Hindlimb muscle (tissue), 1 donor: ENCODE measurements at places on chromosomes 3 and 15.

DNA sequence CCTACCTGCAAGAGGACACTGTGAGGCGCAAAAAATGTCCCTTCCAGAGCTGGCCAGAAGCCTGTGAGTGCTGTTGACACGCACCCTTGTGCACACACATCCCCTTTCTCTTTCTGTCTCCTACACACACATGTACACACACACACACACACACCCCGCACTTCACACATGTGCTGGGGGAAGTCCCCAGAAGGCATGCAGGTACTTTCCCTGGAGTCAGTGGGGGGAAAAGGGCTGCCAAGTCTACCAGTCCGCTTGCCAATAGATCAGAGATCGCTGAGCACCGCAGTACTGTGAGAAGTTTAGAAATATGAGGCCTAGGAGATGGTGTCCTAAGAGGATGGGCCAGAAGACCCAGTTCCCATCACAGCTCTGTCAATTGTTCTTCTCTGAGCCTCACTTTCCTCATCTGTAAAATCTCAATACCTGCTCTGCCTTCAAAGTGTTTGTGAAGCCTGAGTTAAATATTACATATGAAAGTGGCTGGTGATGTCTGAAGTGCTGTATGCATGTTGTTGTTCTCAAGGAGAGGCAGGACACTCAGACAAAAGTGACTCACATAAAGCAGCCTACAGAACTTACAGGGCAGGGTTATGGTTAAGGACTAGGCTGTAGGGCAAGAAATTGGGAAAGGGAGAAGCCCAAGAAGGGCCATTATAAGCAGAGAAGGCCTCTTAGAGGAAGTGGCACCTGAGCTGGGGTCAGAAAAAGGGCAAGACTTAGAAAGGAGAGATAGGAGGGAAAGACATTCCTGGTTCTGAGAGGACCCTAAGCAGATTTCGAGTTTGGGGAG, 6.8 kb downstream of the IL17RE start:
- DNase-seq = no peak

DNA sequence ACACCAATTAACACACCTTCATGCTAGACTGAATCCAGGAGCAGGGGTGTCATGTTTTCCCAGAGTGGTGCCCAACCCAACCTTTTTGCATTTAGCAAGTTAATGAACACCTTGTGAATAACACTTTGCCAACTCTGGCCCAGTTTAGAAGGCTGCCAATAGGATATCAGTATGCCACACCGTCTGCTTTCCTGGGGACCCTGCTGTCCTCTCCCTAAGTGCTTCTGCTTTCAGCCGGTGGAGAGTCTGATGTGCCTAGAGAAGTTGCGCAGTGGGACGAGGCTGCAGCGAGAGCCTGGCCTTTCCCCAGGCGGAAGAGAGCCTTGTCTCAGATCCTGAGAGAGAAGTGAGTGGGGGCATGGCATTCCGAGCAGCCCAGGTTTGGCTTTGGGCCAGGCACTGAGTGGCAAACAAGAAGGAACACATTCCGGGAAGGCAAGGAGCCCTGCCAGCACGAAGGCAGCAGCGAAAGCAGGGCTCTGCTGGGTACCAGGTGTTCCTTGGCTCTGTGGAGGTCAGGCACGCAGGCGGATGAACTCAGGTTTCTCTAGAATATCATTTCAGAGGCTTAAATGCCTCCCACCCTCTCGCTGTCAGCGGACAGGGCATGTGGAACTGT, 36.9 kb downstream of the SENP8 start:
- DNase-seq = no peak

GRCh38 chr15:48641416-48641815, 4.1 kb downstream of the FBN1 start:
- no peak for DNase-seq

- no peak for DNase-seq
Observed at GRCh38 chr3:23913873-23914743, 2.7 kb downstream of the NKIRAS1 start.

DNA sequence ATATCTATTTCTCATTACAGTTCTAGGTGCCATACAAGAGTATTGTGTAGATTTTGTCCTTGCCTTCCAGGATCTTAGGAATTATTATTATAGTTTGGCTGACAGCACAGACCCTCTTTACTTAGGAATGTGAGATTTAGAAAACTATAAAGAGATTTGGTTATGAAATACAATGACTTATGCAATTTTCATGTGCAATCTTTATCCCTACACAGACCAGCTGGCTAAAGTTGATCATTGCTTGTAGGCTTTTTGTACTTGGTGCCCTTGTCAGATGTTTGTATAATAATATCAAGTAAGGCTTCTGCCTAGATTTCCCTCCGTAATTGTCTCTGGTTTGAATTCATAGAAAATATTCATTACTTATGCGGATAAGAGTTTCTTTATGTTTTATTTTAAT, 174.5 kb upstream of the GAP43 start:
- no peak for DNase-seq

DNA sequence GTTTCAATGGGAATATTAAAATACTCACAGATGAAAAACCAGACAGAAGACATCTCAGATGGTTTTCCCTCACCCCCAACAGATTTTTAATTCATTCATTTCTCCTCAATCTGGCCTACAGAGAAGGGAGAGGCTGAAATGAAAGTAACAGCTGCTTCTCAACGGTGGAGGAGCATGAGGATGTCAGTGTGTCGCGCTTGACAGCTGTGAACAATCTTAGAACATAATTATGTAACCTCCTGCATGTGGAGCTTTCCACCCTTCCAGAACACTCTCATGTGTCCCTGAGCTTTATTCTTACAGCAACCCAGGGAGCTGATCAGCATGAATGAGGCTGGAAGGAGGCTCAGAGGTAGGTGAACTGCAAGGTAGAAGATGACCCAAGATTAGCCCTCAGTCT, 52.7 kb downstream of the MB21D2 start:
- DNase-seq = peak; percentile 26

- DNase-seq = peak; percentile 25
Observed at GRCh38 chr3:172836390-172836997, 86.0 kb downstream of the ECT2 start.

- DNase-seq = no peak
Observed at GRCh38 chr3:141275032-141275422, 43.4 kb downstream of the PXYLP1 start.

DNA sequence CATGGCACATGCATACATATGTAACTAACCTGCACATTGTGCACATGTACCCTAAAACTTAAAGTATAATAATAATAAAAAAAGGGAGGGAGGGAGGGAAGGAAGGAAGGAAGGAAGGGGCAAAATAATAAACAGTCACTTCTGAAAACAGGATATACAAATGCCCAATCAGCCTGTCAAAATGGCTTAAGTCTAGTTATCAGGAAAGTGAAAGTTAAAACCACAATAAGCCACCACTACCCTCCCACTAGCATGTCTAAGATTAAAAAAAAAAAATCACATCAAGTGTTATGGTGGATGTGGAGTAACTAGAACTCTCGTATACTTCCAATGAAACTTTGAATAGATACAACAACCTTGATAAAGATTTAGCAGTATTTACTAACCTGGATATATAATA, 145.6 kb upstream of the GMNC start:
- DNase-seq = no peak

DNA sequence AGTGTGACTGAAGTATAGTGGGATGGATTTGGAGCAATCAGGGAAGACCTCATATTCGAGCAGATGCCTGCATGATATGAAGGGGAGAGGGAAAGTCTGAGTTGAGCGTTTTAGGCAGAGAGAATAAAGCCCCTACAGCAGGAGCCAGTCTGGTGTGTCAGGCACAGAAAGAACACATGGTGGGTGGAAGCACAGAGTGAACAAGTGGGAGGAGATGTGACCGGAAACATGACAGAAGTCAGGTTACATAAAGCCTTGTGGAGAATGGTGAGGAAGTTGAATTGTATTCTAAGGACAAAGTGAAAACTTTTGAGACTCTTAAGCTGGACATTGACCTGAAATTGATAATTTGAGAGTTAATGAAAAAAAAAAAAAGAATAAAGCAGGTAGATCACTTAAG, 541.0 kb downstream of the PLOD2 start:
- no peak for DNase-seq

- no peak for DNase-seq
Observed at GRCh38 chr15:46502667-46503066, 867.8 kb downstream of the SQOR start.

DNA sequence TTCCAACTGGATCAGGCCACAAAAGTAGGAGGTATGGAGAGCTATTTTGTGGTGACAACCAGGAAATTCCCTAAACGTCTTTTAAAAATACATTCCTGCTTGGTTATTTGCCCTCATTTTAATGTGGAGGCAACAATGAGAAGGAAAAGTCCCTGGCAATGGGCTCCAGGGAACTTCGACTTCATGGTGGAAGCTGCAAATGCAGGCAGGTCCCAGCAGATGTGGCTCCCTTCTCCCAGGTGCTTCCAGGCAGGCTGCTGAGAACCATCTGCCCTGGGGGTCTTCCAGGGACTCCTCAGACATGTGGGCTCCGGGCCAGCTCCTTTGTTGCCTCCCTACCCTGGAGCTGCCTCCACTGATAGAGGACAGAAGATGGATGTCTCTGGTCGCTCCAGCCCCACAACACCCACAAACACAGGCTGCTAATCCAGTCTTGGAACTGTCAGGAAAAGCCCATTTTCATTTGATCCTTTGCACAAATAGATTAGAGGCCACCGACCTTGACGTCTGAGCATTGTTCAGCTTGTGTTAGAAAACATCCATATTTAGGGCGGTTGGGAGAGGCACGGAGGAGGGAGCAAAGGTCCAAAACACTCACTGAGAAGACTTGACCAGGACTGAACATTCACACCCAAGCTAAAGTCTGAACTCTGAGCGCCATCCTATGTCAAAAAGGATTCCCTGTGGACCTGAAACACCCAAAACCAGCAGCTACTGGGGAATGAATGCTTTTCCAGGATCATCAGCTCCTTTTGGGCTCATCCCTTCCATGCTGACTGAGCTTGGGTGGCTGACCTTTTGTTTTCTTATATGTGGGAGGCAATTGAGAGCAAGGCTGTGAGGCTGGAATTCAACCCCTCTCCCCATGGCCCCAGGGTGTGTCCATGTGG, 30.2 kb upstream of the SLCO2A1 start:
- DNase-seq = no peak

DNA sequence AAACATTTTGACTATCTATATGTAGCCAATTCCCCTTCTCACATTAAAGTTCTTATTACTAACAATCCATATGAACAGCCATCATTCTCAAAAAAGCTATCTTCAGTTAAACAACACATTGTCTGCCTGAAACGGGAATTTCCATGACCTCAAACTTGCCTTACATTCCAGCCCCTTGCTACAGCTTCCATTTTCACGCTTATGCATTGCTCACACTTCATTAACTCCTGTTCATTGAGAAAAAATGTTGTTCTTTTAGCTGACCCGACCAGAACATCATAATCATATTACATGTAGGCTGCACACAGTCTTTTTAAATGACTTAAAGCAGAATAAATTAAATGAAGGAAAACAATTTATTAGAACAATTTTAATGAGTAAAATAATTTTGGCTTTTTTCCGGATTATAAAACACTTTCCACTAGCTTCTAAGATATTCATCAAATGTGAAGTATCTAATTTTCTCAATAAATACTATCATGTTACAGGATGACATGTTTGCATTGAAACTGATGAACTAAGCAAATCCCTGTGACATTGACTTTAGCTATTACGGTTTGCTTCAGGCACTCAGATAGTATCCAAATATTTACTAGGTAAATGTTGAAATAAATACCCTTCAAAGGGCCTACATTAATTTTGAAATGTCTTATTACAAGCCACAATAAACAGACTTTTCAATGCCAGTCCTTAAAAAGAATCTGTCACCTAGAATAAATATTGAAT, 49.9 kb downstream of the P3H2 start:
- DNase-seq = no peak

DNA sequence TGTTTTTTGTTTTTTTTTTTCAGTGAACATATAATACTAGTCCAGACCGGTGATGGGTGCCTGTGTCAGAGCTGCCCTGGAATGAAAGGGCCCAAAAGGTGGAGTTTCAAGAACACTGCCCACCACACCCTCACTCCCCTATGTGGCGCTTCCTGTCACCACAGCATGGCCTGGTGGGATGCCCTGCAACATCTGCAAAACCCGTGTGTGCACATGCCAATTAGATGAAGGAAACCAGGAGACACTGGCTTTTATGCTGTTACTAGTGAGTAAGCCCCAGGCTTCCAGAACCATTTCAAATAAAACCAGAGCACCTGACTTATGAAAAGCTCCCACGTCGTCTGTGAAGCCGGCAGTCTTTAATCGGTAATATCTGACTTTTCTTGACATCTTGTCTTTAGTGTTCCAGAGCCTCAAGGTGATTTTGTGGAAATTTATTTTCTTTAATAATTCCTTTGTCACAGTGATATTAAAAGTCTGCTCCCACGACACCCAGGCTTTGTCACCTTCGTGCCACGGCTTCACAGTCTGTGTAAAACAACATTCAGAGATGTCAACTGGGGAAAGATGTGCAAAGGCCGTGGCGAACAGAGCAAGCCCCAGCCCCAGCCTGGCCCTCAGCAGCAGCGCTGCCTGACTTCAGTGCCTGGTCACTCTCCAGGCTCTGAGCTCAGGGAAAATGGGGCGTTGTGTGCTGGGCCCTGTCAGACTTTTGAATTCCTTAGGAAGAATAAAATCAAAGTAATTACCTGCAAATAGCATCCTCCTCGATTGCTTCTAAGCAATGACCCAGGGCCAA, 6.4 kb downstream of the CFAP92 start:
- DNase-seq = no peak

- no peak for DNase-seq
Observed at GRCh38 chr15:52706091-52706490, 26.9 kb upstream of the ATOSA start.

- DNase-seq = no peak
Observed at GRCh38 chr3:177071496-177072156, 125.7 kb downstream of the TBL1XR1 start.

GRCh38 chr3:102142379-102143060, 292.3 kb upstream of the ZPLD1 start:
- no peak for DNase-seq

- DNase-seq = no peak
Observed at GRCh38 chr3:171293142-171293782, 166.9 kb downstream of the TNIK start.

- DNase-seq = no peak
Observed at GRCh38 chr3:55075846-55076245, 148.0 kb upstream of the LRTM1 start.

- no peak for DNase-seq
Observed at GRCh38 chr3:105868431-105868741, 426 bp downstream of the CBLB start.

DNA sequence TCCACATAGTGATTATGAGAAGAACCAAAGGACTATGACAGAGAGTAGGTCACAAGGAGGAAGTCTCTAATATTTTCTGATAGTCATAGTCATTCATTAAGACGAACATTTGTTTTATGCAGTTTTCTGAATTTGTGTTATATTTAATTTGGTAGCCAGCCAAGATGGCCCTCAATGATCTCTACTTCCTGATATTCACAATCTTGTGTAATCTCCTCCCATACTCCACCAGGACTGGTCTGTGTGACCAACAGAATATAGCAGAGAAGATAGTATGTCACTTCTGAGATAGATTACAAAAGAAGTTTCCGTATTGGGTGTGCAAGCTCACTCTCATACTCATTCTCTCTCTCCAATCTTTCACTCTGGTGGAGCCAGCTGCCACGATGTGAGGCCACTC, 30.8 kb downstream of the HLTF start:
- no peak for DNase-seq
